Iris pigment epithelial cell (primary cell): ENCODE measurements at places on chromosomes 16 and 17.
A peak's percentile ranks its signal among the peaks of the same experiment; 100 is the strongest.

- no peak for DNase-seq
Observed at GRCh38 chr16:19871721-19872120, 12.9 kb downstream of the GPRC5B start.

DNA sequence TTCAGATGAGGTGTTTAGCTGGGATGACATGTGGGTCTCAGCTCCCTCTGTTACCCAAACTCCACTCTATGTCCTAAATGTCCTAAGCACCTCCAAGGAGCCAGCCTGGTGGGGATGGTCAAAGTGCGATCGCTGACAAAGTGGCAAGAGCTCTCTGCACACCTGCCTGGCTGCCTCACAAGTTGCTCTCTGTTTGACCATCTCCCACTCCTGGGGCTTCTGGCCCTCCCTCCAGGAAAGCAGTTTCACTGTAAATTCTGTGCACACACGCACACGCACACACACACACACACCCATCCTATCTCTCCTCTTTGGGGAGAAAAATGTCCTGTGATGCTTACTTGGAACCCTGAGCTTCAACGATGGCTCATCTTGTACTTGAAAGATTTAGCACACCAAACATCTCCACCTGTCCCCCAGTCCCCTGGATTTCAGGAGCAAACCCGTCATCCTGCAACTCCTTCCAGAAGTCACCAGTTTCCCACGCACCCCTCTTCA, 1.7 kb downstream of the PITPNA start:
- DNase-seq, result no peak

DNA sequence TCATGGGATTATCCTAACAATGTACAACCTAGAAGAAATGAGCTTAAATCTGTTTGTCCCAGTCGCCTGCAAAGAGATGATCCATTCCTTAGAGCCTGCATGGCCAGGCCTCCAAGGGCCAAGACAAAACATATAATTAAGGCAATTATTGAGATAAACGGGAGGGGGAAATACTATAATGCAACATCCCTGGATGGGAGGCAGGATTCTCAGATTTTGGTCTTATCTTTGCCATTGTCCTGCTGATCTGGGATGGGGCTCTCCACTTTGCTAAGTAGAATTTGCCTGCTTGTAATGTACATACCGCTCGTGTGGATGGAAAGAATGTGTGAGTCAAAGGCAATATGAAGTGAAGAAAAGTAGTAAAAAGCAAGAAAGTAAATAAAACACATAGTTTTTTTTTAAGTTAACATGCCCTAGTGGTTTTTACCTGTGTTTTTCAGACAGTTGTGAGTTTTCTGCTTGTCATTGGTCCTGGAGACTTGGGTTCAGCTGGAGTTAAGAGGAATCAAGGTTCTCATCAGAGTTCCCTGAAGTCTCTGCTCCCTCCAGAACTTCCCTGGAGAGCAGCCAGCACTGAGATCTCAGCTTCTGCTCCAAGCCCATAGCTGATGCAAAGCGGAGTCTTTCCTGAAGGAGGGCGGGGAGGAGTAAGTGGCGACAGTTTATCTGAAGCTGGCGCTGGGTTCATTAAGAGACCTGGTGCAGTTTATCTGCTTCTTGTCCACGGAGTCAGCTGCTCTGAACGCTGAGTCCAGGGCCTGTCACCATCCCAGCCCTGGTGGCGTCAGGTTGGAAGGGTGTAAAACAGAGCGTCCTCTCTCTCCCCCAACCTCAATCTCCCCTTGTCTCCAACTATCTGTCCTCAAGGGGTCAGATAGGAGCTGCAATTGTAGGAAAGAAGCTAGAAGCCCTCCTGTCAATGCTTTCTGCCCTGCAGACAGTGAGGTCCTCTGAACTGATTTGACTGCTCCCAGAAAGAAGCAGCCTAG, 30.1 kb downstream of the HOXB1 start:
- DNase-seq, result peak; percentile 69

- DNase-seq, result no peak
Observed at GRCh38 chr17:29022074-29022473, 16.2 kb upstream of the SEZ6 start.

- DNase-seq, result peak; percentile 33
Observed at GRCh38 chr17:27576477-27577083, 54.4 kb upstream of the LGALS9 start.

GRCh38 chr17:29063992-29064391, 21.1 kb downstream of the PIPOX start:
- no peak for DNase-seq

- peak; percentile 47 for DNase-seq
Observed at GRCh38 chr17:77373299-77374169, 232.8 kb downstream of the SEC14L1 start.

DNA sequence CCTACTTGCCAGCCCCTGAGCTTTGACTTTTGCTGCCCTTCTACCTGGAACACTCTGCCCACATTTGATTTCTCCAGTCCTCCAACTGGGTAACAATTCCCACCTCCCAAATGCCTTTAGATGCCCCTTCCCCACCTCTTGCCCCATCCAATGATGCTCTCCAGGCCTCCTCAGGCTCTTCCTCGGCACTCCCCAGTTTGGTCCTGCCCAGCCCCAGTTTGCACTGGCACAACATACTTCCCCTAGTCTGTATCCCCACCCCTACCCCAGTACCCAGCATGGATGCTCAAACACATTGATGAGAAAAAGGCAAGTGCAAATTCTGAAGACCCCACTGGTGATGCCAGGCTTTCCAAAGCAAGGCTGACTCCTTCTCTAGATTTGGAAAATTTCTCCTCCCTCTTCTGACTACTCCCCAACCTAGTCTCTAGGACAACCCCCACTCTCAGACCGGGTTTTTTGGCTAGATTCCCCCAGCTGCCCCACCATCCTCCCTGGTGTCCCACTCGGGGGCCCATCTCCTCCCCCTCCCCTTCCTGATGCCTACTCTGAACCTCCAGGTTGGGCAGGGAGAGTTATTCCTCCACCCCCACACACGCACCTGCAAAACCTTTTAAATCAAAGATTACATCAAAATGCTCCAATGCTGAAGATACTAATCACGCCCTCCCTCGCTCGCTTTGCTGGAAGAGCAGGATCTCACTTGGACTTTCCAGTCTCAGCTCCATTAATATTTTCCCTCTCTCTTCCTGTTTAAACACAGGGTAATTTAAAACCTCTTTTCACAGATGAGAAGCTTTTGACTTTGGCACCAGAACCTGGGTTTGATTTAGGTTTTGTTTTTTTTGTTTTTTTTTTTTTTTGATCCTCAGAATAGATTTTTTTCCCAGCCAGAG, 94.9 kb downstream of the TMEM132E start:
- DNase-seq, result no peak

- no peak for DNase-seq
Observed at GRCh38 chr17:77675816-77676215, 282.7 kb upstream of the TNRC6C start.
